ENCODE measurements at places on chromosomes 12 and 14. TPM values are rescaled to one million over a fixed set of nuclear protein-coding genes. Genes with fewer than 3 reads are reported as not detected.

GRCh38 chr12:114450515-114451300 is 44.8 kb upstream of the TBX5 start:
- DNase-seq, result no peak

DNA sequence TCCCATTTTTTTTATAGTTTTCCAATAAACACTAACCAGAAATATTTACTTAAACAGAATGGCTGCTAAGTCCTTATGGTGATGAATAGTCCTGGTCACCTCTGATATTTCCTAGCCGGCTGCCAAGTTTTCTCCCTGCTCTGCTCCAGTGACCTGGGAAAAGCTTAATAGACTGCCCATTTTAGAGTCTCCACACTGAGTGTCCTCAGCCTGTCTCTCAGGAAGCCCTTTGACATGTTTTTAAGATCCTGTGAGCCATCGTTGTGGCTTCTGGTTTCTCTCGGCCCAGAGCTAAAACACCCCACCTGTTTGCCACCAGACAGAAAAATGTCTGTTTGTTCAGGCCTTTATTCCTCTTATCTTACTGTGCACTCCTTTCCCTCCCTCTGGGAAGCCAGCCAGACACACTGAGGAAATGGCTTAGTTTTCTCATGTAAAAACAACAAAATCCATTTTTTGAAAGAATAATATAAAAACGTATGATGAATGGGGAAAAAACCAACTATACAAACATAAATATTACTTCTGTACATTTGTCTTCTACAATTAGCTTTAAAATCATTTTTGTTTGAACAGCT is 25.4 kb upstream of the ALDH2 start:
- no peak for DNase-seq

CHMP4A gene
- total RNA-seq, result 30.1 TPM

FAM181A gene
- not detected for total RNA-seq

SOX5 gene
- total RNA-seq, result 4.0 TPM

GRCh38 chr12:132170637-132171292 is 26.5 kb downstream of the NOC4L start:
- peak; percentile 21 for DNase-seq

- no peak for DNase-seq
Observed at GRCh38 chr12:107134558-107134957, 41.2 kb upstream of the CRY1 start.

DNA sequence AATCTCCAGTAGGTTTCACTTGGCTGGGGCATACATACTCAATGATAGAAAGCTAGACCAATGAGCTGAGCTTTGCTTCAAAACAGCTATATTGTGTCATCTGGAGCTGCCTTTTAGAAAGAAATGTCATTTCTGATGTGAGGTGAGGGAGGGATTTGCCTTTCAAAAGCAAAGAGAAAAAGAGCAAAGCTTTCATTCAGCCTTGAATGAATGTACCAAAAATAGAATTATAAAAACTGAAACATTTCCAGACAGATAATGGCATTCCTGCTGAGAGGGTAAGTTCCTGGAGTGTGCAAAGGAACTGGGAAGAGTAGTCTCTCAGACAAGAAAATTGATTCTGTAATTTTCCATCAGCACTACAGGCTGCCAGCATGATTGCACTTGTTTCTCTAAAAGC is 710.0 kb downstream of the LRFN5 start:
- DNase-seq, result no peak
